ENCODE measurements at places on chromosomes 13 and 19.

DNA sequence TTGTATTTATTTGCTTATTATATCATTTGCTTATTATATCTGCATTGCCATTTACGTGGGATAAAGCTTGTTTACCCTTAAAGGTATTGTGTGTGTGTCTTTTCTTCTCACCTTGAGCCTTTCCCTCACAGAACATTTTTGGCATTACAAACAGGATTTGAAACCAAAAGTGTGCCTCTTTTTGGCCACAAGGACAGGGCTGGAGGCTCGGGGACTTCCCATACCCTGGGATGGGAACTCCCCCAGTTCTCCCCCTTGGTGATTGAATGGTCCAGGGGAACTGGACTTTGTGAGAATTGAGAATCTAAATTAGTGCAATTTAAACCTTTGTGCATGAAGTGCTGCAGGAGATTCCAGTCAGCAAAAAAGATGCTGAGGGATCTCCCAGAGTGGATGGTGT is 2.4 kb upstream of the ZNF506 start:
- no peak for DNase-seq

DNA sequence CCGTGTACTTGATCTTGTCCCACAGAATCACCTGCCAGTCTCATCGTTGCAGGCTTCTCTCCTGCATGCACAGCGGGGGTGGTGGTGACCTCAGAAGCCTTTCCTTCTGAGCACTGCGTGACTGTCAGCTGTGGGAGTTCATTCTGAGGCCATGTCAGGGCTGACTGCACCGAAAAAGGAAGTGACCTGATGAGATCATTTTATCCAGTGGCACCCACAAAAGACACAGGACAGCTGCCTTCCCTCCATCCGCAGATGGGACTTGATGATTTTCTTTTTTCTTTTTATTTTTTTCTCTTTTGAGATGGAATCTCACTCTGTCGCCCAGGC is 89.7 kb downstream of the RAB20 start:
- no peak for DNase-seq

GRCh38 chr19:2081873-2082810 is 14.0 kb downstream of the MOB3A start:
- DNase-seq: no peak

GRCh38 chr13:98214707-98215106 is 37.6 kb upstream of the RNF113B start:
- no peak for DNase-seq

DNA sequence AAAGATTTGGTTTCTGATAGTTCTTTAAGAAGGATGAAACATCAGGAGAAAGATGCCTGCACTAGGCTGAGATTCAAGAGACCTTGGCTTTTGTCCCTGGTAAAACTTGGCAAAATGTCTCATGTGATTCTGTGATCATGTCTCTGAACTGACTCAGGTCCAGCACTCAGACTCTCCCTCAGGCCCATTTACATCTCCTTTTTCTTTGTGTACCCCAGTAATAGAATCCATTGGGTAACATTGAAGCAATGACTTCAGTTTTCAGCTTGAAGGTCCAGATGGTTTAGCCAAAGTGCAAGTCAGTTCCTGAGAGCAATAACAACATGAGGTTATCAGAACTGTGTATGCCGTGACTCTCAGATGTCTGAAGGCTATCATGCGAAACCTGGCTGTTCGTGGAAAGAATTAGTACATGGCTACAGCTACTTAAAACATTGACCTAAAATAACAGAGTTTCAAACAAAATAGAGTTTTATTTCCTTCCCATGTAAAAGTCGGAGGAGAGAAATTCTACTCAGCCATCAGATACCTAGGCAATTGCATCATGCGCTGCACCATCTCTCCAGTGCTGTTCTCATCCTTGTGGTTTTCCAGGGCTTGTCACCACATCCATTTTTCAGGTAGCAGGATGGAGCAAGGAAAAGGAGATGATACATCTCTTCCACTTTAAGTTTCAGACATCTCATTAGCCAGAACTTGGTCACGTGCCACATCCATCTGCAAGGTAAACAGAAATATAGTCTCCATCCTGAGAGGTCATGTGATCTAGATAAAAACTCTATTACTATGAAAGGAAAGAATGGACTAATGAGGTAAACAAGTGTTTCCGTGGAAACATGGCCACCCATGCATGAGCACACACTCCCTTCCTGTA is 117.3 kb downstream of the POSTN start:
- DNase-seq: no peak

DNA sequence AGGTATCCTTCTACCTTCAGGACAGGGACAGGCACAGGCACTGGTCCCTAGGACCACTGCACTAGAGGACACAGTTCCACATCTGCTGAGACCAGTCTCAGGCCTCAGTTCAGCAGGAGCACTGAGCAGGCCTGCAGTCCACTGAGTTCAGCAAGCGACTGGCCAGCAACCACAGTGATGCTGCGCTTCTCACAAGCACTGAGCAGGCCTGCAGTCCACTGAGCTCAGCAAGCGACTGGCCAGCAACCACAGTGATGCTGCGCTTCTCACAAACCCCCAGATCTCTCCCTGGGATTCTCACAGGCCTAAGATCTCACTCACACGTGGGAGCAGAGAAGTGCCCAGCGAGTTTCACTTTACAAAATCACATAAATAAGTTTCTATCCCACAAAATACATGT is 140.6 kb downstream of the IRS2 start:
- DNase-seq: no peak

- no peak for DNase-seq
Observed at GRCh38 chr19:49474542-49474924, 518 bp downstream of the FLT3LG start.

DNA sequence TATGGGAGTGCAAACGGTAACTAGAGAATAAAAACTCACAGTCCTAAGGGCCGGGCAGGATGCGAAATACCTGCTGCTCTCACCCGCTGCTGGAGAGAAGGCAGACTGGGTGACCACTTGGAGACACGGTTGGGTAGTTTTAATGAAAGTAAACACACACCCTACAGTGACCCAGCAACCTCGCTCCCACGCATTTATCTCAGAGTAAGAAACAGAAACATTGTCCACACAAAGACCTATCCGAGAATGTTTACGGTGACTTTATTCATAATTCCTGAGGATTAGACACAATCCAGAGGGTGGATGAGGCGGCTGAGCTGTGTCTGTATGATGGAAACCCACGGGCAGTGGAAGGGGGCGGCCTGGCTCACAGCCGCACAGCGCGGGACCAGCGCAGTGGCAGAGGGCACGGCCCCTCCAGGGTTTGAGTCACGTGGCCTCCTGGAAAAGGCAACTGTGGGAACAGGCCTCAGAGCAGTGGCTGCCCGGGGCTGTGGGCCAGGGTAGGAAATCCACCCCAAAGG is 73.5 kb upstream of the C13orf46 start:
- no peak for DNase-seq

DNA sequence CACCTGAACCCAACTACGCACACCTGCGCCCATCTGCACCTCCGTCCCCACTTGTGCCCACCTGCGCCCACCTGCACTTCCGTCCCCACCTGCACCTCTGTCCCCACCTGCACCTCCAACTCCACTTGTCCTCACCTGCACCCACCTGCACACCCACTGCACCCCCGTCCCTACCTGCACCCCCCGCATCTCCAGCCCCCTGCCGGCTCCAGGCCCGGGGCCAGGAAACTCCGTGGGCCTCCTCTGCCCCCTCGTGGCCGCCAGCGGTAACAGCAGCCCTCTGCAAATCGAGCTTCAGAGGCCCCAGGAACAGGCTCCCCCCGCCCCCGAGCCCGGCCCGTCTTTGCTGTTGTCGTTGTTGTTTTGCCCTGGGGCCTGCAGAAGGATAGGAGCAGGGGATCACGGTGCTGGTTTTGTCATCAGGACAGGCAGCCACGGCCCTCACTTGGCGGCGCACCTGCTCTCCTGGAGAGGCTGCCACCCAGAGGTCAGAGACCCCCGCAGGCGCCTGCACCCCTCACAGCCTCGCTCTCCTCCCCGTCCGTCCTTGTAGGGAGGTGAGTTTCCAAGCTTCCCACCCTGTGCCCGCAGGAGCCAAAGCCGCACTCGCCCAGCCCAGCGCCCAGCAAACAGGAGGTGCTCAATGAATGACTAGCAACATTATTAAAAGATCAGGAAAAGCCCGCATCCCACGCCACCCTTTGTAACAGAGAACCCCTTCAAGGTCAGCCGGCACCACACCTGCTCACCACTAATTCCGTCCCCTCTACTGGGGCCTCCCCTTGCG is 65.4 kb downstream of the GNG7 start:
- DNase-seq: peak; percentile 59

- no peak for DNase-seq
Observed at GRCh38 chr13:93343097-93343496, 116.5 kb downstream of the GPC6 start.

DNA sequence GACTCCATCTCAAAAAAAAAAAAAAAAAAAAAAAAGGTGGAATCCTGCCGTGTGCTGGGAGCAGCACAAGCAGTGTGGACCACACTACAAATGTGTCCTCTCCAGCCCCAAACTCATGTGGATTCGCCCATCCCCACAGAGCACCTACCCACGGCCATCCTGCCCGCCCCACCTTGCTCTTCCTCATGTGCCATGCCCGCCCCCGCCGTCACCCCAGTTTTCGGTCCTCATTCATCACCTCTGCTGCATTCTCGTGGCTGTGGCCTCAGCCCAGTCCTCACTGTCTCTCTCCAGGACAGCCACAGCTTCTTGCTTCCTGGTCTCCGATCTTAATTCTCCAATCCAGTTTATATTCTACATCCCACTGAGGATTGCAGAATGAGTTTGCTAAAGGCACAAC is 80.0 kb upstream of the TM9SF2 start:
- no peak for DNase-seq

- DNase-seq: no peak
Observed at GRCh38 chr13:30305456-30305970, 1.8 kb downstream of the KATNAL1 start.

DNA sequence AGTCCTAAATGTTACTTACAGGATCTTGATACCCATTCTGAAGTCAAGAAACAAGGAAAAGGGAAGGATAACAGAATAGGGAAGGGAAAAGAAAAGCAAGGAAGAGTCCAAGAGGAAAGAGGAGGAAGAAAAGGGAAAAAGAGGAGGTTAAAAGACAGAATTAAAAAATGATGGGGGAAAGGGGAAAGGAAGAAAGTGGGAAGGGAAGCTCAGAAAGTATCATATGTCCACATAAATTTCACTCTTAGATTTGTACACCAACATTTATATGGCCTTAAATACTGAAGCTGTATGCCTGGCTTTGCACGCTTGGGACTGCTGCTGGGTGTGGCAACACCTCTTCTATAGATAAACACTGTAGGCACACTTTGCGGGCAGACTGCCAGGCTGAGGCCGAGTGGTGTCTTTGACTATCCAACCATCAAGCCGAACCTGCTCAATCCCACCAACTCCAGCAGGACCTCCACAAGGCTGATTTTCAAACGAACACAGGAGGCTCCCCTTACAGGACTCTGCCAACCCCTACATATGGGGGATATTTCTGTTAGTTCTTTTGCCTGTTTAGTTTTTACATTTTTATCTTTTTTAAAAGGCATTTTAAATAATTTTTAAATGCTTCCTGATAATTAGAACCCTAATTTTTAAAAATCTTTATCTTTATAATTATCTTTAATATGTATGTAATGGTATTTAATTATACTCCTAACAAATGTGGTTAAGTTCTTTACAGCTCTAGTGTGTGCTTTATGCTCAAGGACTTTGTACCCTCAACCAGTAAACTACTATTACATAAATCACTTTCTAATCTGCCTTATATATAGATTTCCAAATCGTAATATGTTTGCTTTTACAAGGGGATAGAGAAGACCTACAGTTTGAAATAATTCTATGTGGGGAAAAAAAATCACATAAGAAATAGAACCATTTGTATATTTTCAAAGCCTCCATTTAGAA is 154.2 kb downstream of the DIAPH3 start:
- no peak for DNase-seq

DNA sequence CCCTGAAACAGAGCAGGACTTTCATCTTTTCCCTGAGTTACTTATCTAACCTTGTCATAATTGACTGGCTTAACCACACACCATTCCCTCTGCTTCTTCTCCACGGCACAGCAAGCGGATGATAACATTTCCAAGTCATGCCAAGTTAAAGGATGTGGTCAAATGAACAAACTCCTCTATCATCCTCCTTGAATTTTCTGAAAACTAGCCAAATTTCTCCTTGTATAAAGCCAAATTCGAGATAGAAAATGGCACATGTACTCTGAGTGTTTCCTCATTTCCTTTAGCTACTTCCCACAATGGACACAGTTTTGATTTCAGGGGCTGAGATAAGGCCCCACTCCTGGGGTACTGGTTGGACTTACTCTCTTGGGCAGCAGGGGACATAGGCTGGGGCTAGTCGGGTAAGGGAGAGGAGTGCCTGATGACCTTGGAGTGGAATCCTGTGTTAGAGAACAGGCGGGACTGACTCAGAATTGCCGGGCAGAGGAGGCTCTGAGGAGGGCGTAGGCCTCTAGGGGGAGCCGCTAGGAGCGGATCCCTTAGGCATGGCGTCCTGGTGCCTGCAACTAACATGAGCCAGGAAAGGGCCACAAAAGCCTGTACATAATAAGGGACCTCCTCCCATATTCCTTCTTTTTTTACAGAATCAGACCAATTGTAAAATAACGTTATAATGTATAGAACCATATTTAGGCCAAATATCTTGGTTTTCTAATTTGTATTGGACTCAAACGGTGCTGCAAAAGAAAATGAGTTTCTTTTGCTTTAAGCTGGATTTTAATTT is 20.3 kb upstream of the TMTC4 start:
- DNase-seq: no peak

GRCh38 chr13:85797311-85797710 is 1.9 kb downstream of the SLITRK6 start:
- no peak for DNase-seq

DNA sequence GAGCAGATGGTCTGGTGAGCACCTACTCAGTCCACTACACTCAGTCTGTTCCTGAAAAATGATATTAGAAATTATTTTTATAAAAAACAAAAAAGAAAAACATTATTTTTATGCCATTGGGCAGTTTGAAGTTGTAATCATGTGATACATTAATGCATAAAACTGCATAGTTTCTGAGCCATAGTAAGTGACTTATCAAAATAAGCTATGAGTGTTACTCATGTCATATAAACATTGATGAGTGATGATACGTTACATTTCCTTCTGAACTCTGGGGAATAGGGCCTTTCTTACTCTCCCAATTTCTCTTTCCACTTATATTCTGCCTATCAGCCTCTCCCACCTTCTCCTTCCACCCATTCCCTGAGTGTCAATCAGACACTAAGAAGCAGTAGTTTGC is 8.9 kb downstream of the ZNF805 start:
- DNase-seq: no peak
